C1 segment of cervical spinal cord (tissue), 14 donors: ENCODE measurements at places on chromosomes 2 and 18.

DNA sequence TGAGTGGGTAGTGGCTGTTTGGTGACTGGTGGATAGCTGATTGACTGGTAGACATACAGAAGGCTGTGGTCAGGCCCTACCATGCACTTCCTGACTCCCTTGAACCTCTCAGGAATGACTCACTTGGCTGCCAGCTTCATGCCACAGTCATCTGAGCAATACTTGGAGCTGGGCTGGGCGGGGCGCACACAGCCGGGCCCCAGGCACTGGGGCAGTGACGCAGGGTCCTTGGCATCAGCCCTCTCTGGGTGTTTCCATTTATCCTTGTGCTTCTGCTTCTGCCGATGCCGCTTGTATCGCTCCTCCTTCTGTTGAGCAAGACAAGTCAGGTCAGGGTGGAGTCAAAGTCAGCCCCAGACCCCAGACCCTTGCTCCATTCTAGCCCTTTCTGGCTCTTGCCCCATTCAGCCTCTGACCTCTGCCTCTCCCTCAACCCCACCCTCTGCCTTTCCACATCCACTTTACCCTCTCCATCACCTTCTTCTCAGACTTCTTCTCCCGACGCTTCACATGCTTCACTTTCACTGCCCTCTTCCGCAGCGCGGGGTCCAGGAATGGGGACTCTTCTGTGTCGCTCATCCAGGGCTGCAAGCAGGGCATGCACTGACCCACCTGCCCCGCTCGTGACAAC lies 3.0 kb upstream of the MBD1 start:
- no peak for DNase-seq

GRCh38 chr2:191559569-191559968 lies 118.4 kb upstream of the NABP1 start:
- DNase-seq = no peak

- DNase-seq = no peak
These were observed 24.3 kb downstream of the GALNT1 start for GRCh38 chr18:35605686-35606417.

- no peak for DNase-seq
These were observed 300.9 kb downstream of the RIT2 start for GRCh38 chr18:42814618-42815017.

DNA sequence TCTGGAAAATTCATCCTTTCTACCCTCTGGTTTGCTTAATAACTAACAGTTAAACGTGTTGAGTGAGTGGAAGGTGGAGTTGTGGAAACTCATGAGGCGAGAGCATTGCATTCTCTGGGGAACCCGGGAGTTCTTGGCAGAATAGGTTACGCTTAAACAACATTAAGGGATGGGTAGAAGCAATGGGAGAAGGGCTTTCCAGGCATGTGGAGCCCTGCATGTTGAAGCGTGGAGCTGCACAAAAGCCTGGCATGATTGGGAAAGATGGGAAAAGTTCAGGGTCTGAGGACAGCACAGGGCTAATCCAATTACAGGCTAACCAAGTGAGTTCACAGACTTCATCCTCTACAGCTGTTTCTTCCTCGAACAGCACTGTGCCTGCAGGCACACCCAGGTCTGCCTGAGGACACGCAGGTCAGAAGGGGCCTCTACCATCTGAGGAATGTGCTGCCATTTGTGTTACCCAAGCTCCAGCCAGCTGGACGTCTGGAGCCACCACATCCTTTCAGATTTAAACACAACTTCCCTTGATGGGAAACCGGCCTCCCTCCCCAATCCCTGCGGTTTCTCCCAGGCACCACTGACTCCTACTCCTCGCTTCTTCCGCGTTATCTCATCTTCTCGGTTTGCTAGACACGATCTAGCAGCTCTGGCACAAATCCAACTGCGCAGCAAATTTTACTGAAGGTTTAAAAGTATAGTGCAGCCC lies 164.2 kb downstream of the ANTXR1 start:
- no peak for DNase-seq

GRCh38 chr2:20091305-20091991 lies 40.0 kb upstream of the LAPTM4A start:
- DNase-seq = no peak

- DNase-seq = no peak
These were observed 379.5 kb upstream of the SLC8A1 start for GRCh38 chr2:40831321-40831873.

- peak; percentile 4 for DNase-seq
These were observed 17.1 kb upstream of the VPS4B start for GRCh38 chr18:63439334-63439733.

DNA sequence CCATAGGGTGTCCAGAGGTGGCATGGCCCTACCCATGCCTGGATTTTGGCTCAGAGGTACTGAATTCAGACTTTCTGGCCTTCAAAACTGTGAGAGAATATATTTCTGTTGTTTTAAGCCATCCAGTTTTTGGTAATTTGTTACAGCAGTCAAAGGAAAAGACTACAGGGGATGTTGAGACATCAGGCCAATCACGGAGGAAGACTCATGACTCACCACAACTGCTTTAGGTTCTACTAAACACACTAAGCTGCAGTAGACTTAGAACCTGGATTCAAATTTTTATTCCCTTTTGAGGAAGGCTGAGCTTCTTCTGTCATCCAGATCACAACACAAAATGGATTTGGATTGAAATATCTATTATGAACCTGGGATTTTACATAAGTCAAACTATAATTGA lies 12.0 kb upstream of the C2orf66 start:
- DNase-seq = no peak

GRCh38 chr2:70091816-70092215 lies 4.5 kb downstream of the PCBP1 start:
- DNase-seq = no peak

- DNase-seq = peak; percentile 34
These were observed 1.2 kb downstream of the ALK start for GRCh38 chr2:29920130-29920577.

DNA sequence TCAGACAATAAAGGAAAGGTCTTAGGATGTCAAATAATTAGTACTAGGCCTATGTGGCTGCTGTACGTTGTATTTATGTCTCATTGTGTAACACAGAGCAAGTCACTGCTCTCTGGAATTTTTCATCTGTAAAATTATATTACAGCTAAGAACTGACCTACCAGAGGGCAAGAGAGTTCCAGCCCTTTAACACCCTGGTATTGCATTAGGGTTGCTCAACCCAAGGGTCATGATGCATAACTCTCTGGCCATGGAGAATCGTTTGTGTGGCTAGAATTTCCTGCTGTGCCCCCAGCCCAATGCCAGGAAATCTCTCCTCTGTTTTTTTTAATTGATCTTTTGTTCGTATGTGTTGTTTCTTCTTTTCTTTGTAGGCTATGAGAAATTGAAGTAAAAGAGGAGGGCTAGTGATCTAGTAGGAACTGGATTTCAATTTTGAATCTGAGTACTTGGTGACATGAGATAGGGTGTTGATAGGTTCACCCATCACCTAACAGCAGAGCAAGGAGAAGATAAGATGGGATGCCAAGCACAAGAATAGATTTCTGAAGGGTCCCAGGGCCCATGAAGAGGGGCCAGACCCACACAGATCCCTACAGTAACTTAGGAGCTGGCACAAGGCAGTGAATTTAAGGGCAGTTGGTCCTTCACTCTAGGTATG lies 571.2 kb upstream of the TNP1 start:
- DNase-seq = no peak

DNA sequence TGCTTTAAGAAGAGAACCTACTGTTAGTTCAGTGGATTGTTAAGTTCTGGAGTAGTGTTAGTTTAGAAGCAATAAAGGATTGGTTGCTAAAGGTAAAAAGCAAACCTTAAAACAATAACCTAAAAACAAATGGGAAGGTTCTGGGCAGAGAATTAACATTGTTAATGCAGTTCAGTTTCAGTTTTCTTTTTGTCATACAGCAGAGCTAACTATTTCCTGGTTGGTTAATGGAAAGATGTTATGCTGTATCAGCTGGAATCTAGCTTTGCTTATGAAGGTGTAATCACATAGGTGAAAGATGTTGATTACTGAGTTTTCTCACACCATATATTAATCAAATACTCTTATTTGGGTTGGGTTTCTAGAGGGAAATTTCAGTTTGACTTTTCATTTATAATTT lies 23.8 kb downstream of the SMAD4 start:
- no peak for DNase-seq

DNA sequence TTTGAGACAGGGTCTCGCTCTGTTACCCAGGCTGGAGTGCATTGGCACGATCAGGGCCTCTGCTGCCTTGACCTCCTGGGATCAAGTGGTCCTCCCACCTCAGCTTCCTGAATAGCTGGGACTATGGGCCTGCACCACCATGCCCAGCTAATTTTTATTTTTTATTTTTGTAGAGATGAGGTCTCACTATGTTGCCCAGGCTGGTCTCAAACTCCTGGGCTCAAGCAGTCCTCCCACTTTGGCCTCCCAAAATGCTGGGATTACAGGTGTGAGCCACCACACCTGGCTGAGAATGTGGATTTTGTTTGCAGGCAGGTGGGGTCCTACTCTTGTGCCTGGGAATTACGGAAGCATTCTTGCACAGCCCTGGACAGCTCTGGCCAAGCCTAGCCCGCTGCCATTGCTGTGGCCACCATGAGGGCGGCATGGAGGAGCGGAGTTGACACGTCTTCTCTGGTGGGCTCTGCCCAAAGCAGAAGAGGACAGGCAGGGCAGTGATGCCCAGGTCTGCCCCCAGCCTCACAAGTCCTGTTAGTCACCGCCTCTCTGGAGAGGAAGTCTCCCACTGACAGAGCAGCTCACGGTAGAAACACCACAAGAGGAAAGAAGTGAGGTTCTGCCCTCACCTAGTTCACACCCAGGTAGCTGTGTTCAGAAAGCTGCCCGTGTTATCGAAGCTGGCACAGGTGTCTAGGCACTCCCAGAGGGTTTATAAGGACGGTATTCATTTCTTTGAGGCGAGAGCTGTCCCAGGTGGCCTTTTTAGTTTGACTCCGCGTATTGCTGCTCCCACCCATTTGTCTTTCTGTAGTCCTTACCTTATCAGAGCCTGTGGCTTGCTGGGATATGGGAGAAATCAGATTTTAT lies 46.2 kb downstream of the ARMC9 start:
- DNase-seq = no peak

DNA sequence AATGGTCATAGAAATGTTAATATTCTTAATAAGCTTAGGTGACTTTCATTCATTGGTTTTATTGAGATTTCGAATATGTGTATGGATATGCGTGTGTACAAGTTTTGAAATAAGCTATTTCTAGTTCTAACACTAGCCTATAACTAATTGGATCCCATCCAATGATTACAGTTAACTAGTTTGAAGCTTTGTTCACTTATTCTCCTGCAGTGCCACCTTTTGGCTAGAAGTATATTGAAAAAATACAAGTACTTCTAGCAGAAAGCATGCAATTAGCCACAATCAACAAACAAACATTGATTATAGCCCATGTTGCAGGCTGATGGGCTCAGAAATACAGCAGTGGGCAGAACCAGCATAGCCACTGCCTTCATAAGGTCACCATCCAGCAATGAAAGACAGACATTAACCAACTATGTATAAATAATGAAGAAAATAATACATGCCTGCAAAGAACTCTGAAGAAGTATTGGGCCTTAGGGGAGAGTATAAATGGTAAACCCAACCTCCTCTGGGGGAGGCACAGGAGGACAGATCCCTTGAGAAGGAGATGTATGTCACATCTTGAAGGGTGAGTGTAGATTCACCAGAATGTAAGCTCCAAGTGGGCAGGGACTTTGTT lies 5.1 kb upstream of the PIEZO2 start:
- no peak for DNase-seq

DNA sequence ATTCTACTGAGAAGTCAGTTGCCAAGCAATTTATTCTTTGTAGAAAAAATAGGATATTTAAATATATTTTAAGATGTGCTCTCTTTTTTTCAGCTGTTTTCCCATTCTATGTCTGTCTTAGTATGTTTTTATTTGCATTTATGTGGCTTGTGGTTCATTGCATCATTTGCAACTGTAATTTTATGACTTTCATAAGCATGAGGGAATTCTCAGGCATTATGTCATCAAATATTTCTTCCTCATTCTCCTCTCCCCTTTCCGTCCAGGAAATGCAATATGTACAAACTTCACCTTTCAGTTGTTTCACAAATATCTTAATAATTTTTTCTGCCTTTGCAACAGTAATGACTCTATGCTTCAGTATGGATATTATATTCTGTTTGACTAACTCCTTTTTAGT lies 560.2 kb upstream of the LRATD1 start:
- no peak for DNase-seq

DNA sequence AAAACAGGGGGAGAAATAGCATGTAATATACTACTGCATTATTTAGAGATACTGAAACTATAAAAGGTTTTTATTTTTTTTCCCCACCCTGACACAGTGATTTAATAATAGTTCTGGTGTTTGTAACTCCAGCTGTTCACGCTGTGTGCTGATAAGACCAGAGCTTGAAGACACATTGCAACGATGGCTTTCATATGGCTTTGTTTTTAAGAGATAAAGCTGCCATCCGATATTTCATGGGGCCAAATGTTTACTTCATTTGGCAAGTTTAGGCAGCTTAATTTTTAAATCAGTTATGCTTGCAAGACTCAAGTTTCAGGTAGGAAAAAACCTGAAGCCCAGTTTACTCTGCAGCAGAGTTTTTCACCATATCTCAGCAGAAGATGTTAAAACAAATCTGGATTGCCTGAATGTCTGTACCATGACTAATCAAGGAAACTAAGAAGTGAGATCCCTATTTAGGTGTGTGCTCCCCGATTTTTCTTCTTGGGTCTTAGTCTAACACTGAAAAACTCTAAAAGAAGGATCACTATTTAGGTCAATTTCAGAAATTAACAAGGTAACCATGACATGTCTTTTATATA lies 508.6 kb downstream of the PARD3B start:
- no peak for DNase-seq

DNA sequence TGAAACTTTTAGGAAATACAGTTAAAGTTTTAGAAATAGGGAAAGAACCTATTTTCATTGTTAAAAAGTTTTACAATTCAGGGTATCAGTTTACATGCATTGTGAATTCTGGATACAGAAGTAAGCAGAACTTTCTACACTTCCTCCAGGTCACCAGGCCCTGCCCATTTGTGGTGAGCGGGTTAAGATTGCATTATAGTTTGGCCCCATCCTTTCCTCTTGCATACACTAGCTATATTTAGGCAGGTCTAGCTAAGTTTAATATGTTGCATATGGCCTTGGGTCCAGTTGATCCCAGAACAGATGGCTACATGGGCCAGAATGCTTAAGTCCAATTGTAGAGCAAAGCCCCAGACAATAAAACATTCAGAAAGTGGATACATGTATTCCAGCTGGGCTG lies 4.8 kb downstream of the VWA3B start:
- no peak for DNase-seq

GRCh38 chr2:50597206-50597605 lies 434.7 kb downstream of the NRXN1 start:
- DNase-seq = no peak
